ENCODE measurements at places on chromosomes 5 and 9.

DNA sequence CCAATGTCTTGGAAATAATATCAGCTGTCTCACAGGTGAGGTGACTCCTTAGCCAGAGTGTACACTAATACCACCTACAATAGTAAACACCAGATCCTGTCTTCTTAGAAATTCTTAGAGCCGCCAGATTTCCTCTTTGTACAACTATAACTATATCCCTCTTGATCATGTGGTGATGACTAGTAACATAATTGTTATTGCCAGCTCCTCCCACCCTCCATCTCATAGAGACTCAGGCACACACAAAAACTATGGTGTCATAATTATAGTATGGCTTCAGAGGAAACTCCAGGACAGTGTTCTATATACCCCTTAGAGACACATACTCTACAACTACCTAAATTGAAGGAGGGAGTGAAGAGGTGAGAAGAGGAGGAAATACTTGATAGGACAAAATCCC is 33.1 kb downstream of the PGGT1B start:
- DNase-seq = no peak

DNA sequence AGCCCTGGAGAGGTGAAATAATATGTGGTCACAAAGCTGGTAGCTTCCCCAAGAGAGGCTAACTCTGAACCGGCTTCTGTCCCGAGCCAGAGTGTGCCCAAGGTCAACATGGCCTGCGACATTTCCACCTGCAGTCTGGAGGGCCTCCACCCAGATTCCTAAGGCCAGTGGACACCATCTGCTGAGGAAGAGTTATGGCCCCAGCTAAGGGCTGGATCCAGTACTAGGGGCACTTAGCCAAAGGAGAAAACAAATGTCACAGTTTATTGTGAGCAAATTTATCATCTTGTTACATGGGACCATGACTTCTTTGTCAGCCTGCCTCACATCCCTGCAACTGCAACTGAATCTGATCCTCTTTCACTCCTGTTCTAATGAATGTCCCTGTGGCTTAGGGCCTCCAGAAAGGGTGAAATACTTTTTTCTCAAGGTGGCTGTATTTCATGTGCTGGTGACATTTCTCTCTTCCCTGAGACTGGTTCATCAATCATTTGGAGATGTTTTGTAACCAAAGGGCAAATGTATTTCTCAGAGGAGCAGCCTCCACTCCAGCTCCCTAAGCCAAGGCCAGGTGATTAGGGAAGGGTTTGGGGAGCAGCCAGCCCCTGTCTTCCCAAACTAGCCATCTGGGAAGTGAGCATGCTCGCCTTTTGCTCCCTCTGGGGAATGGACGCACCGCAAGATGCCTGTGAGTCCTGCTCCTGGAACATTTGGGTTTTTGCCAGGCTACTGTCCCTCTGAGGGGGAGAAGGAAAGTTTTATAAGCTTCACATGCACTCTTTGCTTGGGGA is 148.3 kb downstream of the CMYA5 start:
- peak; percentile 2 for DNase-seq

DNA sequence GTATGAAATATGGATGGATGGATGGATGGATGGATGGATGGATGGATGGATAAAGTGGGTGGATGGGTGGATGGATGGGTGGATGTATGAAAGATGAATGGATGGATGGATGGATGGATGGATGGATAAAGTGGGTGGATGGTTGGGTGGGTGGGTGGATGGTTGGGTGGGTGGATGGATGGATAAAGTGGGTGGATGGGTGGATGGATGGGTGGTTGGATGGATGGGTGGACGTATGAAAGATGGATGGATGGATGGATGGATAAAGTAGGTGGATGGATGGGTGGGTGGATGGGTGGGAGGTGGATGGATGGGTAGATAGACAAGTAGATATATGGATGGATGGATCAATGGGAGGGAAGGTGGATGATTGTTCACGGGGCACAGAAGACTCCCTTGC is 19.0 kb downstream of the UNC5A start:
- DNase-seq = no peak

- DNase-seq = no peak
Observed at GRCh38 chr5:137037848-137038247, 461.3 kb downstream of the SPOCK1 start.

DNA sequence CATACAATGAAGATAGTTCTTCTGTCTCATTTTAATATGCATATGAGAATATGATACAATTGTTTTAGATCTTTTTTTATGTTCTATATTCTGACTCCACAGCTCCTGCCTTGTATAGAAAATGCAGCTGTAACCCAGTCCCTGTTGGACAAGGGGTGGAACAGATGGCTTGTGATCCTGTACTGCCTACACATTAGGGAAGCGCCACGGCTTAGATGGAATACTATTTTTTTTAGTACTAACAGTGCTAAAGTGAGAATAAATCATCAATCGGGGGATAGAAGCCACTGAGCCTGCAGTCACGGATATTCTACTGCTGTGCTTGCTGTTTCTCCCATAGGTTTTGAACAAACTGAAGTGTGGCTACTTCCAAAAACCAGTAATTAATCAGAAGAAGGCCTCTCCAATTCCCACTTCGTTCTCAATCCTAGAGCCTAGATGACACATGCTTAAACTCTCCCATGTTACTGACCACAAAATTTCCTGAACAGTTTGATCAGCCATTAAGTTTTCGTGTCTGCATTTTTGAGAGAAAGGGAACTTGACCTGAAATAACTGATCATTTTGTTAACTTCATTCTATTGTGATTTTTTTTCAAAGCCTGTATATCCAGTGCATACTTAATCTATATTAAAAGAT is 150.3 kb downstream of the CDH18 start:
- no peak for DNase-seq

GRCh38 chr9:131008563-131008908 is 438 bp upstream of the LAMC3 start:
- no peak for DNase-seq

- no peak for DNase-seq
Observed at GRCh38 chr5:96733771-96734500, 71.8 kb downstream of the CAST start.

GRCh38 chr9:100586093-100586492 is 8.2 kb downstream of the CAVIN4 start:
- no peak for DNase-seq

GRCh38 chr5:15993919-15994318 is 185.7 kb downstream of the MARCHF11 start:
- no peak for DNase-seq

- no peak for DNase-seq
Observed at GRCh38 chr5:9176641-9177040, 369.2 kb downstream of the SEMA5A start.

- DNase-seq = peak; percentile 63
Observed at GRCh38 chr5:97094579-97095317, 47.7 kb downstream of the LIX1 start.

DNA sequence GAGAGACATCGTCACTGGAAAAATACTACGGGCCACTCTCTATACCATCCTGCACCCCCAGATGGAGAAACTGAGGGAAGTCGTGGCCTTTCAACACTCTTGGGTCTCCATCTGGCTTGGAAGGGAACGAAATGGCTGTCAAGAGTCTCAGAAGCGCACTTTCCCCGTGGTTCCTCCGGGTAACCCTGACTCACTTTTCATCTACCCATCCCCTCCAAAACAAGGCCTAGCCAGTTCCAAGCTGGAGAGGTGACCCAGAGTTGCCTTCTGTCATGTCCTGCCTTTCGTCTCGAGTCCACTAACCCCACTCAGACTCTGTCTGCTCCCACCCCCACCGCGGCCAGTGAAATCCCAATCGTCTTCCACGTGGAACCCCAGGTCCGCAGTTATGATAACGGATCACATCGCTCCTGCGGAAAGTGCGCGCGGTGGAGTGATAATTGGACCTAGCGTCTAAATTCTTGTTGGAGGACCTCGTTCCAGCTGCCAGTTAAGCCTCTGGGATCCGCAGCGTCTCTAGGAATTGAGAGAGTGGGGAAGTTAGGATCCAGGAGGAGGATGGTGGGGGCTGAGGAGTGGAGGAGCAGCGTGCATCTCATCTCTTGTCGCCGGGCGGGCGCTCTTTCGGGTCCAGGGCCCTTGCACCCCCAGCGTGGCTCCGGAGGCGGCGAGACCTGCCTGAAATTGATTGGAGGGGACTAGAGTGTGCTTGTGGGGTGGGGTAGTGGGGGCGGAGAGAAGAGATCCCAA is 4.6 kb downstream of the CDKN2A start:
- no peak for DNase-seq

DNA sequence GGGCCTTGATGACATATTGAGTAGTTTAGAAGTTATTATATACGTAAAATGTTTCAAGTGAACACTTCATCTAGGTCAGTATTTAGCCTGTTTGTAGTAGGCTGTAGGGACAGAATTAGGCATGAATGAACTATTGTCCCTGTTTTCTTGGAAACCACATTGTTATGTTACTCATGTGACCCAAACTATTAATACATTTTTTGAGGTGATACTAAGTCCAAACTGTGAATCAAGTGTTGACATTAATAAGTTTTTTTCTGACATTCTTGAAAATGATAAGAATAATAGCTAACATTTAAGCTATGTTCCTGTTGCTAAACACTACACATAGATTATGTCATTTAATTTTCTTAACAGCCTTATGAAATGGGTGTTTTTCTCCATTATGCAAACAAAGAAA is 1642.7 kb upstream of the WWC1 start:
- no peak for DNase-seq

- DNase-seq = no peak
Observed at GRCh38 chr5:180126716-180127681, 55.4 kb upstream of the RNF130 start.

- DNase-seq = no peak
Observed at GRCh38 chr5:143893638-143894037, 81.7 kb downstream of the HMHB1 start.

- DNase-seq = no peak
Observed at GRCh38 chr5:154793599-154794524, 38.7 kb downstream of the LARP1 start.

GRCh38 chr9:98808411-98808815 is 943 bp downstream of the GALNT12 start:
- DNase-seq = no peak

DNA sequence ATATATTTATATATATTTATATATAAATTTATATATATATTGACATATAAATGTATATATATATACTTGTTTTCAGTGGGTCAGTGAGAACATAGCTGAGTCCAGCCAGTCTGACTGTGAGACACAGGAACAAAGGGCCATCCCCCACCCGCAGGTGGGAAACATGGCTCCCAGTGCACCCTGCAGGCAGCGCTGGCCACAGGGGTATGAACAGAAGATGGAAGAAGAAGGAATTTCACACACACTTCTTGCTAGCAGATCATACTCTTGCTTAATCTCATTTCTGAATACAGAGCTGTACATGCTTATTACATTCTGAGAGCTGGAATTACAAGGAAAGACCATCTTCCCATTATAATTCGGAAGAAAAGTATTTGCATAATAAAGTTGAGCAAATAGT is 595.4 kb downstream of the IRX1 start:
- DNase-seq = no peak

GRCh38 chr9:133067813-133068212 is 6.0 kb downstream of the CEL start:
- DNase-seq = no peak

- no peak for DNase-seq
Observed at GRCh38 chr9:70013598-70014196, 30.0 kb upstream of the MAMDC2 start.

DNA sequence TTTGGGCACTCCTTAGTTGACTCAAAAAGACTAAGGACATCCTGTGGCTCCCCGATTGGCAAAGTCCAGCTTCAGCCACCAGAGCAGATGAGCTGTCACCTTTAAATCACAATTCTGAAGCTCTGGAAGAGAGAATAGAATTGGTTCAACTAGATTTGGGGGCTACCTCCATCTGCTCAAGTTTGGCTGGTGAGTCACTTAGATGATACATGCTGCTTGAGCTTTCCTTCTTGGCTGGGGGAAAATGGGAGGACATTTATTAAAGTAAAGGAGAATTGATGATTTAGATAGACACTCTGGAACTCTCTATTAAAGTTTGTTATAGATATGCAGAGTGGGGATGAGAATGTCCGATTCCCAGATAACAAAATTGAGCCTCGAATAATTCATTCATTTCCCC is 30.0 kb upstream of the GRIA1 start:
- no peak for DNase-seq

GRCh38 chr5:32805971-32806638 is 95.0 kb downstream of the NPR3 start:
- DNase-seq = no peak

GRCh38 chr5:112974901-112975300 is 1.7 kb upstream of the DCP2 start:
- no peak for DNase-seq

DNA sequence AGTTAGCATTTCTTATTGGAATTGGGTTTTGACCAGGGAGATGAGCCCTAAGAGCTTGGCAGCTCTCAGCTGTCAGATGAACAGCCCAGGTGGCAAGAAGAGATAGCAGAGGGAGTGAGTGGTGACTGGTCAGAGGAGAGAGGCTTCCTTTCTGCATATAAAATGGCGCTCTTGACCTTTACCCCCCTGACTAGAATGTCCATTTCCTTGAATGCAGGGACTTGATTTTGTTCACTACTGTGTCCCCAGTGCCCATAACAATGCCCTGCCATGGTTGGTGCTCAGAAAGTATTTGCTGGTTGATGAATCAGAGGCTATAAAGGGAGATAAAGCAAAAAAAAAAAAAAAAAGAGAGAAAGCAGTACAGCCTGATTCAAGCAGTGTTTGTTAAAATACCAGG is 7.2 kb downstream of the CHMP5 start:
- no peak for DNase-seq

DNA sequence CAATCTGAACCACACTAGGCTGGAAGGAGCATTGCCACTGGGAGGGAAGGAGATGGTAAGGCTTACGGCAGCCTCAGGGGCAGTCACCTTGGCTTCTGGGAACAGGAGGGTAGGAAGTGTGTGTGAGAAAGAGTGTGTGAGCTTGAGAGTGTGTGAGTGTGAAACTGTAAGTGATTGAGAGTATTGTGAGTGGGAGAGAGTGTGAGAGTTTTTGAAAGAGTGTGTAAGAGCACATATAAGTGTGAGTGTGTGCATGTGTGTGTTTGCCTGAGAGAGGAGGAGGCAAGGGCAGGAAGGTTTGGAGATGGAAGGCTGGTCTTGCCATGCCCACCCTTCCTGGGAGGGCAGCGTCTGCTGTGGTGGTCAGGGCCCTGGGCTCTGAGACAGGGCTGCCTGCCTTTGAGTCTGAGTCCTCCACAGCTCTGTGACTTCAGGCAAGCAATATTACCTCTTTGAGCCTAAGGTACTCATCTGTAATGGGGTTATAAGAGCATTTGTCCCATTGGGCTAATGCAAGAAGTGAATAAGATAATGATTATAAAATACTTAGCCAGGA is 51.9 kb upstream of the BOD1 start:
- DNase-seq = no peak

- no peak for DNase-seq
Observed at GRCh38 chr9:17528859-17529258, 50.0 kb upstream of the SH3GL2 start.

- no peak for DNase-seq
Observed at GRCh38 chr9:99167119-99167518, 54.6 kb downstream of the ALG2 start.

DNA sequence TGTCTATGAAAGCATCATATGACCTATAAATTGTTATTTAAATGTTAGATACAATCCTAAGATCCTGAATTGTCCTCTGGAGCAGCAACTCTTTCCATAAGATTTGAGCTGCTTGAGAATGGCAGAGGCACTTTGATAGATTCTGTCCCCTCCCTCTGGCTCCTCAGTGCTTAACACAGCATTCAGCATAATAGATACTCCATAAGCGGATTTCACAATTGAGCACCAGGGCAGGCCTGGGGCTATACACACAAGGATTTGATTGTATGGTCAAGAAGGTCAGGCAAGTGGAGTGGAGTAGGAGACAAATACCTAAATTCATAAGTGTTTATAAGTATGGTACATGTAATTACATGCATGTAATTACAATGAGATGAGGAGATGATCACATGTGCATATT is 96.3 kb downstream of the FOXD1 start:
- DNase-seq = no peak
